ENCODE measurements at places on chromosomes 12 and 14.
A peak's percentile ranks its signal among the peaks of the same experiment; 100 is the strongest.

GRCh38 chr12:7695566-7696197 is at the start of gene GDF3:
Gene GDF3 (minus strand): TSS chr12:7695775. CDS start chr12:7695728, 47 bp downstream.
- DNase-seq: no peak

DNA sequence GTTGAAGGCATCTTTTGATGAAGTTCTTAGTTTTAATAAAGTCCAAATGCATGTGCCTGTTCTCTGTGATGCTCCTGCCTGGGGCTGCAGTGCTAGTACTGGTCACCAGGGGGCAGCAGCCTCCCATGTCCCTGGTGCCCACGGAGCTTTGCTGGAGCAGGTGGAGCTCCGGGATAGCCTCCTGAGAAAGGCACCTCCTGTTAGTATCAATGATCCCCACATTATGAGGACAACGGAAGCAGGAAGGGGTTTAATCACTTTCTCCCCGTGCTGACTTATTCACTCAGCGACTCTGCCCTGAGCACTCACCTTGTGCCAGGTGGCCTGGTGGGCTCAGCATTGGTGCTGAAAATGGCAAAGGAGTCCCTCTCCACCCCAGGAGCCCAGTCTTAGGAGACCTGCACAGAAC is 123.0 kb upstream of the PZP start:
- DNase-seq: peak; percentile 83

- DNase-seq: no peak
Measured at GRCh38 chr14:76499399-76499798, 123.5 kb downstream of the ESRRB start.

- no peak for DNase-seq
Measured at GRCh38 chr12:93022603-93023340, 93.7 kb upstream of the EEA1 start.

- DNase-seq: no peak
Measured at GRCh38 chr14:68929623-68930307, 49.3 kb downstream of the ACTN1 start.

- DNase-seq: peak; percentile 77
Measured at GRCh38 chr12:95653771-95654546, 102.7 kb upstream of the USP44 start.

Data from HAP-1 (cell line).